ENCODE measurements at places on chromosomes 6 and 20.

- peak; percentile 35 for DNase-seq
These were observed 2.1 kb downstream of the MYLIP start for GRCh38 chr6:16130932-16131387.

DNA sequence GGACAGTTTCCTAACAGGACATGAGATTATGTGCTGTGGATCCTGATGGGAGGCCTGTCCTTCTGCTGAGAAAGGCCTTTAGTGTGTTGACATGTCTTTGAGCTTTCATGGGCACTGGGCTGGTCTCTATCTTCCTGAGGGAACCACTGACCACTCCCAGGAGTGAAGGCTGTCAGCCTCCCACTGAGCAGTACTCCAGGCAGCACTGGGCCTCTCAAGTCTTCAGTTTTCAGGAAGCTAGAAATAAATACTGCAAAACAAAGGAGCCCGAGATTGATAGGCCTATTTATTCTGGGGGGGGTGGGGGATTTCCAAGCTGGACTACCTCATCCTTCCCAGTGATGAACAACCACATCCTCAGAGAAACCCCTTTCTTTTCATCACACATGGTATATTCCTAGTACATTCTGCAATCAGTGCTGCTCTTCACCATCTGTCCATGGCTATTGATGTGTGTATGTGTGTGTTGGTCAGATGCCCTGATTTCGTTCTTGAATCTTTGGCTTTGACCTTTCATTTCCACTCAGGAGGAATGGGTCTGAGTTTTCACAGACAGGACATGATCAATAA, 180.9 kb upstream of the SPTLC3 start:
- no peak for DNase-seq

DNA sequence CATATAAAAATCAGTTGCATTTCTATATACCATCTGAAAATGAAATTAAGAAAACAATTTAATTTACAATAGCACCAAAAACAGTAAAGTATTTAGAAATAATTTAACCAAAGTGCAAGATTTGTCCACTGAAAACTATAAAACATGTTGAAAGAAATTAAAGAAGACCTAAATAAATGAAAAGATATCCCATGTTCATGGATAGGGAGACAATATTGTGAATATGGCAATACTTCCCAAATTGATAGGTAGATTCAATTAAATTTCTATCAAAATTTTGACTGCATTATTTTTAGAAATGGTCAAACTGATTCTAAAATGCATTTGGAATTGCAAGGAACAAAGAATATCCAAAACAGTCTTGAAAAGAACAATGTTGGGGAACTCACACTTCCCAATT, 17.6 kb upstream of the POU3F2 start:
- no peak for DNase-seq

DNA sequence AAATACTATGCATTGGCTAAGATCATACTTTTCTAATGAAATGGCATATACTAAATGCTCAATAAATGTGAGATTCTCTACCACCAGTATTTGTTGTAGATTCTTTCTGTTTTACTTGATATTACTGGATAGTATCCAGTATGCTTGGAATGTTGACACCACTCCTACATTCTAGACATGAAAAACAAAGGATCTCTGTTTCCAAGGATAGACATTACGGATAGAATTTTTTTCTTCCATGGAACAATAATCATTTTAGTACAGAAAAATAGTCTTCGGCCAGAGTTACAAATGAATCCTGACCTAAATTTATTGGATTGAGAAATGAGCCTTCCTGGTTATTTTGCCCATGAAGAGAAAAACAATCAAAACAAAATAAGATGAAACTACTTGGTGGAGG, 258.2 kb upstream of the NT5E start:
- DNase-seq = no peak

DNA sequence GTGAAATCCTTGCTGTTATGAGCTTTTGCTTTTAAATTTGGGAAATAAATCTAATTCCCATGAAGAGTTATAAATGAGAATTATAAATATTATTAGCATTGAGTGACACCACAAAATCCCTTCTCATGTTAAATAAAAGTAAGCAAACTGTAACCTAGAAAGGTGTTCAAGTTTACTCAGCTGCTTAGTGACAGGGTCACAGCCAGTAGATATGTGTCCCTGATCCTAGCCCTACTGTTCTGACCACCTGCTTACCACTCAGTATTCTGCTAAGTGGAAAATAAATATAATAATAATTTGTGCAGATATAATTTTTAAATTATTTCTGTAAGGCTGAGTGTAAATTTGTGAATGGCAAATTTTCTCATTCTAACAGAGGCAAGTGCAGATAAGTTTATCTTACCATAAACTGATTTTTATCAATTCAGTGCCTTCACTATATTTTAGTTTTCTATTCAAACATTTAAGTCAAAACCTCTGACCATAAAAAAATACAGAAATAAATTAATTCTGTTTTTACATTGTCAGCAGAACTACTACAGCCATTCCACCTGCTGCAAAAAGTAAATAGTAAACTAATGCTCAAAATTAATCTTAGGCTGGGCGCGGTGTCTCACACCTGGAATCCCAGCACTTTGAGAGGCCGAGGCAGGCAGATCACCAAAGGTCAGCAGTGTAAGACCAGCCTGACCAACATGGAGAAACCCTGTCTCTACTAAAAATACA, 118.2 kb downstream of the TENT5A start:
- no peak for DNase-seq

DNA sequence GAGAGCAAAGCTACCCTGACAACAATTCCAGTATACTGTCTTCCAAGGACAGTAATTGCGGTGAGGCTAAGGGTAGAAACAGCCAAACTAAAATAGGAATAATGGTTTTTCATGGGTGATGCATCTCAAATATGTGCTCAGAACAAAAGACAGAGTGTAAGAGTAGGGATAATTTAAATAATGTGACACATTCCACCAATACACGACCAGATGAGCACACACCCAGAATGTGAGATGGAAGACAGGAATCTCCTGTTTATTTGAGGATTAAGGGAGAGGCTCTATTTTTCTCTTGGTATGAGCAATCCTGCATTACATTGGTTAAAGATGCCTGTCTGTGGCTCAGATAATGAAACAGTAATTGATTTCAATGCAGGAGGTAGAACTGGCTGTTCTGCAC, 292.9 kb upstream of the ZFP64 start:
- DNase-seq = no peak

DNA sequence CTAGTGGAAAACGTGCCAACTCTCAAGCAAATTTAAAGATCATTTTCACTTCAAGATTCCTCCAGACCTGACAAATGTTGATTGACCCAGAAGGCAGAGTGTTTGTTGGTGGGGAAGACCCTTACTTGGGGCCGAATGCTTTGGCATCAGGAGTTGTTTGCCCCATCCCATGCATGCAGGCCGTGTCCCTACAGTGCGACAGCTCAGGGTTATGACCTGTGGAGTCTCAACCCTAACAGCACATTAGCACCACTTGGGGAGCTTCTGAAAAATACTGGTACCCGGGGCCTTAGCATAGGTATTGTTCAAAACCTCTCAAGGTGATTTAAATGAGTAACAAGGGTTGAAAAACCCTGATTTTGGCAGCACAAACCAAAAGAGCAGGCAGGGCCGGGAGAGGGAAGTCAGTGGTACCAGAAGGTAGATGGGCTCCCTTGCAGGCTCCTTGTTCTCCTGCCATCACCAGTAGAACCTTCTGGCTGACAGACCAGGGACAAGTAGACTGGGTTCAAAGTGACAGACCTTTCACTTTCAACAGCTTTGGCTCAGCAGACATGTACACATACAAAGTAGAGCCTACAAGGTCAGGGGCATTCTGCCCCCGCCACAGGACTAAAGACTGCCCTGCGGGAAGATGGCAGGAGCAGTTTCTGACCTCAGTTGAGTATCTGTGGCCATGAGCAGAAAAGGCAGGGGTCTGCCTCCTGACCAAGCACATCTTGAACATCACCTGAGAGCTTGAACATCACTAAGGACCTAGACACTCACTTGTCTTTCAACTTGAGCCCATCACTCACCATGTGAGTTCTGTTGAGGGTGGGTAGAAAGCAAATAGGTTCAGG, 39.6 kb downstream of the PLCG1 start:
- no peak for DNase-seq

GRCh38 chr20:60820149-60820548, 431.9 kb upstream of the CDH4 start:
- DNase-seq = no peak

- no peak for DNase-seq
These were observed 148.7 kb upstream of the TCF21 start for GRCh38 chr6:133740218-133740617.

GRCh38 chr20:58556961-58557360, 41.8 kb upstream of the APCDD1L start:
- DNase-seq = no peak

DNA sequence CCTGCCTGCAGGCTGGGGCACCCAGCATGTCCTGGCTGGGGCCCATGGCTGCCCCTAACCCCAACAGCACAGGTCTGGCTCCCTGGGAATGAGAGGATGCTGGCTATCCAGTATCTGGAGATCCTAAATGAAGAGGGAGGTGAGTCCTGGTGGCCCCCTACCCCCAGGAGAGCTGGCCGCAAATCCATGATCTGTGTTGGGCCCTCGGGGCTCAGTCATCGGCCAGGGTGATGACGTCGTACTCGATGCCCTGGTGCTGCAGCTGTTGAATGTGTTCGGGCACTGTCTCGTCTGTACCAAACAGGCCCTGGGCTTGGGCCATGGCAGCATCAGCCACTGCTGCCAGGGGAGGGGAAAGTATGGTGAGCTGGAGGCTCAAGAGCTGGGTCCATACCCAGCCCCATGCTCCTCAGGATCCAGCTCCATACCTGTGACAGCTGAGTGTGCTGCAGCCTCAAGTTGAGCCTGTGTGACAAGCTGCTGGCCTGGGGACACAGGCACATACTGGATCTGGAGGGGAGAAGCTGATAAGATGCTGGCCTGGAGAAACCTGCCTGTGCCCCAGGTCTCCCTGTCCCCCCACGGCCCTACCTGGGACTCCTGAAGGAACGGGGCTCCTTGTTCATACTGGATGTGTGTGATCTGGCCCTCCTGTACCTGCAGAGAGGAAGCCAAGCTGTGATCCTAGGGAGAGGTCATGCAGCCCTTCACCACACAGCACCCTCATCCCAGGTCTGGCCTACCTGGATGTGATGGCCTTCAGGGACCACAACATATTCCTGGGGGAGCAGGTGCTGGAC, 14.5 kb downstream of the PCIF1 start:
- DNase-seq = no peak

GRCh38 chr6:81293896-81294295, 458.6 kb downstream of the TENT5A start:
- DNase-seq = no peak

GRCh38 chr20:362271-363254, 15.7 kb downstream of the NRSN2 start:
- peak; percentile 76 for DNase-seq

- DNase-seq = no peak
These were observed 76.5 kb downstream of the GJA10 start for GRCh38 chr6:89970609-89971337.

DNA sequence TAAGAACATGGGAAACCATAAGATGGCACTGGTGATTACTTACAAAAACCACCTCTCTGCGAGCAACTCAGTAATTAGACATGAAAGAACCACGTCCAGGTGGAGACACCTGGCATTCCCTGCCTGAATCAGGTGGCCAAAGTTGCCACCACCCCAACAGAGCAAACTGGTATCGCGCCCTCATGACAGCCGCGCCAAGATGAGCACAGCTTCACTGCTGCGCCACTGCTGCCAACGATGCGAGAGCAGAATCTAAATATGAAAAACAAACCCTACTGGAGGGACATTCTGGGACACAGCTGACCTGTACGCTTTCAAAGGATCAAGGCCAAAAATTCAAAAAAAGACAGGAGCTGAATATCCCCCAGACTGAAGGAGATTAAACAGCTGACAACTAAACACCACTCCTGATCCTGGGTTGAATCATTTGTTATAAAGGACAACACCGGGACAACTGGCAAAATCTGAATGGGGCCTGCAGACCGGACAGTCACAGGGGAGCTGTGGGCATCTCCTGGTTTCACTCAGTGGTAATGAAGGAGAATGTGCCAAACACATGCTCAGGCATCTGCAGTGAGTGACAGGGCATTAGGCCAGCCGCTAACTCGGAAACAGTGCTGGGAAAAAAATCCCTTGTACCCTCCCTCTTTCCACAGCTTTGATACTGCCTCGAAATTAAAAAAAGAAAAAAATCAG, 17.4 kb downstream of the CST7 start:
- DNase-seq = no peak

GRCh38 chr6:15573384-15573783, 89.4 kb downstream of the DTNBP1 start:
- DNase-seq = no peak

GRCh38 chr6:170449835-170450753, 103.0 kb downstream of the PSMB1 start:
- no peak for DNase-seq

Data from activated CD4-positive, alpha-beta T cell treated with anti-CD3 and anti-CD28 coated beads for 48 hours (primary cell).